ENCODE measurements at places on chromosomes 2 and 18. TPM values are rescaled to one million over a fixed set of nuclear protein-coding genes. Genes with fewer than 3 reads are reported as not detected.

DNA sequence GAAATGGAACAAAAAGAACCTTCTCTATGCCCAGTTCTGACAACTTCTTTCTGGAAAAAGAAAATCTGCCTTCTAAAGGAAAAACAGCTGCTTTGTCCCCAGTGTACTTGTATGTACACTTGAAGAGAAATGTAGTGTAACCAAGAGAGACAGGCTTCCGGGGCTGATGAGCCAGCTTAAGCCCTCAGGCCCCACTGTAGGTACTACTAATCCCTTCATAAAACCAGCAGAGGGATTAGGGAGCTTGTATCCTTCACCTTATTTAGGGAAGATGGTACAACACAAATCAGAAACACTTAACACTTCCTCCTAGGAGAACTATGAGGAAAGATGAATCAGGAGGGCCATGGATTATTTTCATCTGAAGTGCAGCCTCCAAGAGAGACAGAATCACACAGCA is 18.8 kb upstream of the SUCLG1 start:
- no peak for DNase-seq
- no peaks in the 10 kb centered on the region for H3K27me3 ChIP-seq
- H3K36me3 ChIP-seq = no peaks in the 10 kb centered on the region
- no peak overlapping the region for H3K4me3 ChIP-seq
- H3K4me1 ChIP-seq = no peaks in the 10 kb centered on the region

DNA sequence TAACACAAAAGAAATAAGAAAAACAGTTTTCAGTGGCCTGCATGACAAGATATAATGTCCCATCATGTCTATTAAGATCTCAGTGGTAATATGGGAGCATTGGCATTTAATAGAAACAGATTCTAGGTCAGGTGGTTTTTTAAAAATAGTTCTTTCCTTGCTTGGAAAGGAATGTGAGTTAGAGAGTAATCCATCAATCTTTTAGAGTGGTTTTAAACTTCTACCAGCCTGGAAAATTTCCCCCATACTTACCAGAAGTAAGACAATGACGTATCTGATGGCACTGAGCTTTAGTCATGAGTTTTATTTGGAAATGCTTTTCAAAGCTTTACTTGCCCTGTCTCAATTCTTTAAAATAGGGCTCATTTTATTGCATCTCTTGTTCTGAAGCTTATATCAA is 441.7 kb upstream of the SMIM21 start:
- DNase-seq = no peak
- H3K36me3 ChIP-seq = no peaks in the 10 kb centered on the region
- peaks cover 1% of the 10 kb centered on the region for H3K4me1 ChIP-seq
- no peak overlapping the region for H3K4me3 ChIP-seq

- no peaks in the 10 kb centered on the region for H3K36me3 ChIP-seq
- no peak overlapping the region for H3K4me3 ChIP-seq
- no peak for DNase-seq
- no peak overlapping the region for H3K27ac ChIP-seq
Measured at GRCh38 chr2:109059474-109060165, 69.4 kb upstream of the SH3RF3 start.

The SPEG gene
- total RNA-seq = 22.4 TPM

- H3K27me3 ChIP-seq = no peaks in the 10 kb centered on the region
- no peak overlapping the region for H3K4me3 ChIP-seq
- no peak overlapping the region for H3K27ac ChIP-seq
- H3K36me3 ChIP-seq = no peaks in the 10 kb centered on the region
- H3K4me1 ChIP-seq = no peaks in the 10 kb centered on the region
Measured at GRCh38 chr18:73839441-73839840, 308.2 kb downstream of the FBXO15 start.
